CD4-positive, alpha-beta memory T cell (primary cell): ENCODE measurements at places on chromosomes 12 and 14. TPM values are rescaled to one million over a fixed set of nuclear protein-coding genes. Genes with fewer than 3 reads are reported as not detected.

OTX2 gene
- not detected for total RNA-seq

DNA sequence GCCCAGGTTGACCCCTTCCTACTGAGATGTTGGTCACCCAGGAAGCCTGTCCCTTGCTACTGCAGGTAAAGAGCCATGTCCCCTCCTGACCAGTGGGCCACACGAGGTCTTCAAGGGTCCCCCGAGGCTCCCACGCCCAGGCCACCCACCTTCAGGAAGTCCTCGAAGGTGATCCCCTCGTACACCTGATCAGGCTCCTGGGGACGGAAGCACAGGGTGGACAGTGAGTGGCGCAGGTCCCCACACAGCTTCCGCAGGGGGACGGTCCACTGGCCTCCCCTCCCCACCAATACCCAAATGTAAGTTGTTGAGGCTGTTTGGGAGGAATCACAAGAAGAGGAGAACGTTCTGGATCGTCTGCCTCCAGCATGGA lies 57.4 kb downstream of the TESC start:
- DNase-seq, result no peak

GRCh38 chr14:76313852-76314251 lies 62.1 kb upstream of the ESRRB start:
- DNase-seq, result no peak

ETV6 gene
- 41.3 TPM for total RNA-seq

TRIM9 gene
- 0.44 TPM for total RNA-seq

DNA sequence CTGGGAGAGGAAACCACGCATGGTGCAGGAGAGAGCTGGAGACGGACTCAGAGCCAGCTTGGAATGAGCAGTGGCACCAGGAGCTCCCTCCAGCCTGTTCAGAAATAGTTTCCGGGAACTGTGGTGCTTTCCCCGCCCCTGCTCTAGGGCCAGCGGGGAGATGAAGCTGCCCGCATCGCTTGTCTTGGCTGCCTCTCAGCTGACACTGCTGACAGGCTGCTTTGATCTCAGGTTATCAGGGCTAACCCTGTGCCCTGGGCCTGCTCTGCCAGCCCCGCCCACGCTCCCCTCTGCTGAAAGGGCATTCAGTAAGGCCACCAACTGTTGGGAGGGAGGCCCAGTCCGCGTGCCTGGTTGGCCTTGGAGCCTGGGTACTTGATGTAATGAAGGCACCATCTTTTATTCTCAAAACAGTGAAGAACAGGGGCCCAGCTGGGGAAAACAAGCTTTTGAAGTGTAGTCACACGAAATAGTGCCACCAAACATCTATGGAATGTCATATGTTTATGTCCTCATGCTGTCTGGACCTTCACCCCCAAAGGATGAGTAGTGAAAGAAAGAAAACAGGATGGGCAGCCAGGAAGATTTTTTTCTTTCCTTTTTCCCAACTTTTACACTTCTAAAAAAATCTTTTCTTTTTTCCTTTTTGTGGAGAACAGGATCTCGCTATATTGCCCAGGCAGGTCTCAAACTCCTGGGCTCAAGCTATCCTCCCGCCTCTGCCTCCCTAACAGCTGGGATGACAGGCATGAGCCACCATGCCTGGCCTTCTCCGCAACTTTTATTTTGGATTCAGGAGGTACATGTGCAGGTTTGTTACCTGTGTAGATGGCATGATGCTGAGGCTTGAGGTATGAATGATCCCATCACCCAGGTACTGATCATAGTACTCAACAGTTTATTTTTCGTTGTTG lies 115.9 kb upstream of the TBX3 start:
- no peak for DNase-seq
